Keratinocyte (primary cell): ENCODE measurements at places on chromosomes 7 and 10. TPM values are rescaled to one million over a fixed set of nuclear protein-coding genes. Genes with fewer than 3 reads are reported as not detected.

- no peaks in the 10 kb centered on the region for H3K36me3 ChIP-seq
- H3K4me3 ChIP-seq: no peak overlapping the region
- H3K27ac ChIP-seq: no peak overlapping the region
- H3K4me1 ChIP-seq: no peaks in the 10 kb centered on the region
- peaks cover 45% of the 10 kb centered on the region for H3K27me3 ChIP-seq
- DNase-seq: no peak
Measured at GRCh38 chr7:50560865-50561351, 4.3 kb downstream of the DDC start.

Gene ANKRD7
- polyA plus RNA-seq: 0.10 to 0.32 TPM (median 0.26 TPM) in 3 replicates

DNA sequence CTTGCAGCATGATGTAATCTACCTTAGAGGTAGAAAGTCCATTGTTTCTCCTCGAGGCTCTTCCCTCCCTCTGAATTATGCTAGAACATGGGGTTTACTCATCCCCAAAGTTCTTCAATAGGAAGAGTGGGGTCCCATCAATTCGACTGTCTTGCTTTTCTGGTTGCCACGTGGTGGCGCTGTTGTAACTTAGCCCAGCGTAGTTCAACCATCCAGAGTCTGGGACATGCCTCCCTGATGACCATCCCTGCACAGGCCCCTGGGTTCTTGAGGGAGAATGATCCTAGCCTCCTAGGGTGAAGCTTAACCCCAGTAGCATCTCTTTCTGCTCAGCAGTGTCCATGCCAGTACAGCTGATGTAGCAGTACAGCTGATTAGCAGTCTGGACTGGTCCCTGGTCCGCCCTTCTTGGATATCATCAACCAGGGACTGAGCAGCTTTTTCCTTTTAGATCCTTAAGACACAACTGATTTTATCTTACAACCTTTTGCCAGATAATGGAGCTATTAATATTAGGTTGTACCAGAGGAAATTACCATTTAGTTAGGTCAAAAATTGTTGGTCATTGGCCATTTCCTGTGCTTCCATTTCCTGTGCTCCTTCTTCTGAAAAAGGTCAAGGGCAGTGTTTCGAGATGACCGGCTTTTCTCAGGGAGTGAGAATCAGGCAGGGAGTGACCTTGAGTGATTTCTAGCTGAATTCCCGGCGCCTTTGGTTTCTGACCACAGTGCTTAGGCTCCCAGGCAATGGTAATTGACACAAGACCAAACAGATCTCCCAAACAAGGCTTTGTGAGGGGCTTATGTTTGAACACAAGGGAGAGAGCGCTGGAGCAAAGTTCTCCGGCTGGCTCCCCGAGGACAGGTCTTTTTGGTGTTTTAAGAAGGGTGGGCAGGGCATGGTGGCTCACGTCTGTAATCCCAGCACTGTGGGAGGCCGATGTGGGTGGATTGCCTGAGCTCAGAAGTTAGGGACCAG is 65.4 kb downstream of the TACC2 start:
- no peaks in the 10 kb centered on the region for H3K36me3 ChIP-seq
- H3K4me1 ChIP-seq: peaks cover 16% of the 10 kb centered on the region
- H3K27ac ChIP-seq: no peak overlapping the region
- no peaks in the 10 kb centered on the region for H3K27me3 ChIP-seq

- DNase-seq: no peak
- H3K36me3 ChIP-seq: no peaks in the 10 kb centered on the region
- no peaks in the 10 kb centered on the region for H3K27me3 ChIP-seq
Measured at GRCh38 chr10:75508814-75509306, 77.4 kb downstream of the LRMDA start.

DNA sequence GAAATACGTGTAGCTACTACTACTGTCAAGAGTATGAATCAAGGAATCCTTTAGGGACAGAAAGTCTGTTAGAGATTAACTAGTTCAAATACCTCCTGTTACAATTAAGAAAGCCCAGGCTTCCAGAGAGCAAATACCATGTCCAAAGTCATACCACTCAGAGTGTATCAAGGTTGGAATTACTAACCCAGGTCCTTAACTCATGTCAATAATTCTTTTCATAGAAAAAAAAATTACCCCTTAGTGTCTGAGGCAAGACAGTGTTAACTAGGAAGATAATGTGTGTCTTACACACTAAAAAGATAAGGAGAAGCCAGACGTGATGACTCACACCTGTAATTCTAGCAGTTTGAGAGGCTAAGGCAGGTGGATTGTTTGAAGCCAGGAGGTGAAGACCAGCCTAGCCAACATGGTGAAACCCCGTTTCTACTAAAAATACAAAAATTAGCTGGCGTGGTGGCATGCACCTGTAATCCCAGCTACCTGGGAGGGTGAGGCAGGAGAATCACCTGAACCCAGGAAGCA is 423.4 kb downstream of the SORCS1 start:
- no peaks in the 10 kb centered on the region for H3K27me3 ChIP-seq
- H3K4me3 ChIP-seq: no peak overlapping the region
- H3K4me1 ChIP-seq: no peaks in the 10 kb centered on the region
- no peak for DNase-seq
- H3K36me3 ChIP-seq: no peaks in the 10 kb centered on the region

Gene HOXA7
- polyA plus RNA-seq: 3.8 to 13.5 TPM (median 8.1 TPM) in 3 replicates

GRCh38 chr10:71126432-71126831 is 85.9 kb upstream of the UNC5B start:
- no peak overlapping the region for H3K27ac ChIP-seq
- H3K27me3 ChIP-seq: peaks cover 12% of the 10 kb centered on the region
- H3K36me3 ChIP-seq: no peaks in the 10 kb centered on the region
- no peaks in the 10 kb centered on the region for H3K4me1 ChIP-seq
- no peak for DNase-seq
- H3K4me3 ChIP-seq: no peak overlapping the region

DNA sequence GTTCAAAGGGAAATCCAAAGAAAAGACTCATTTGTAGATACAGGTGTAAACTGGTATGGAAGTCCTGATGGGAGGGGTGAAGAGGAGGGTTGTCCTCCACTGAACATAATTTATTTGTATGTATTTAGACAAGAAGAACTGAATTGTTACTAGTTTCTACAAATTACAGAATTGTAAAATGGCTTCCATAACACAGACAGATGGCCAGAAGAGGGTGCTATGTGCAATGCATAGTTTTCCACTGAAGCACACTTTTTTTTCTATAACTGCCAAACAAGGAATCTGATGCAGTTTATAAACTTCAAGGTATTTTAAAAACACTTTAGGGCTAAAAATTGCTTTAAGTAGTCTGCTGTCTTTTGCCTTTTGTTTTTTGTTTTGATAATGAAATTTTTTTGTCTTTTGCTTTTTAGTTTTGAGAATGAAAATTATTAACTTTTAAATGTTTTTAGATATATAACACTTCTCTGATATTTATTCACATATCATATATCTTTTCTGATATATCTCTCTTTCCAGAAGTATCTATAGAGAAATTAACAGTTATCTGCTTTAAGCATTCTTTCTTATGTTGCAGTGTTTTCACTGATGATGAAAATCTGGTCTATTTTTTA is 58.5 kb downstream of the PHYHIPL start:
- no peak overlapping the region for H3K27ac ChIP-seq
- no peak for DNase-seq
- H3K36me3 ChIP-seq: no peaks in the 10 kb centered on the region
- no peak overlapping the region for H3K4me3 ChIP-seq

Gene NUTM2B
- 0.18 to 0.27 TPM (median 0.25 TPM) in 3 replicates for polyA plus RNA-seq

Gene VWDE
- polyA plus RNA-seq: 0.01 to 0.15 TPM (median 0.01 TPM) in 3 replicates

- no peak overlapping the region for H3K27ac ChIP-seq
- no peak overlapping the region for H3K4me3 ChIP-seq
- peaks cover 11% of the 10 kb centered on the region for H3K4me1 ChIP-seq
- DNase-seq: no peak
- H3K27me3 ChIP-seq: no peaks in the 10 kb centered on the region
Measured at GRCh38 chr10:24415455-24416125, 206.7 kb downstream of the KIAA1217 start.

GRCh38 chr10:21746118-21746517 is 212.1 kb downstream of the MLLT10 start:
- no peak overlapping the region for H3K4me3 ChIP-seq
- H3K27ac ChIP-seq: no peak overlapping the region
- H3K27me3 ChIP-seq: no peaks in the 10 kb centered on the region
- H3K36me3 ChIP-seq: peaks cover 9% of the 10 kb centered on the region
- no peak for DNase-seq

- no peak for DNase-seq
- no peaks in the 10 kb centered on the region for H3K4me1 ChIP-seq
- no peaks in the 10 kb centered on the region for H3K27me3 ChIP-seq
- H3K36me3 ChIP-seq: no peaks in the 10 kb centered on the region
Measured at GRCh38 chr10:44468525-44468924, 83.6 kb upstream of the CXCL12 start.

- H3K27me3 ChIP-seq: no peaks in the 10 kb centered on the region
- no peak for DNase-seq
- H3K27ac ChIP-seq: no peak overlapping the region
- no peaks in the 10 kb centered on the region for H3K4me1 ChIP-seq
- H3K36me3 ChIP-seq: peaks cover 11% of the 10 kb centered on the region
Measured at GRCh38 chr10:49498425-49498824, 40.5 kb downstream of the ERCC6 start.

- H3K36me3 ChIP-seq: no peaks in the 10 kb centered on the region
- no peaks in the 10 kb centered on the region for H3K27me3 ChIP-seq
- no peak for DNase-seq
- H3K27ac ChIP-seq: no peak overlapping the region
- no peaks in the 10 kb centered on the region for H3K4me1 ChIP-seq
Measured at GRCh38 chr10:60185421-60185820, 204.3 kb downstream of the ANK3 start.

Gene OPN1SW
- not detected in 3 replicates for polyA plus RNA-seq

DNA sequence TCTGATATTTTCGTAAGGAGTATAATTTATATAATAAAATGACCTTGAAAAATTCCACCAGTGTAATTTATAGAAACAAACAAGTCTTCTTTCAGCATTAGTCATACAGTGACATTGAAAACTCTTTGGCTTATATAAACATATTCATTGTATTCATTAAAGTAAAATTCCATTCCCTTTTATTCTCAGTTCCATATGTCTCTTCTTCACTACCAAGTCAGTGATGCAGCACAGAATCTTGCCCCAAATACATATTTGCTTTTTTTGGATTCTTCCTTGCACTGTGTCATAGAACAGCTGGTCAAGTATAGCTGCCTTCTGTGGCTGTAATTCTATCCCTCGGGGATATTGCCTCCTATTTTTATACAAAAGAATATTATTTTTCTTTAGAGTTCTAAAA is 884.5 kb upstream of the POT1 start:
- H3K36me3 ChIP-seq: no peaks in the 10 kb centered on the region
- H3K27ac ChIP-seq: no peak overlapping the region
- H3K4me3 ChIP-seq: no peak overlapping the region
- H3K27me3 ChIP-seq: no peaks in the 10 kb centered on the region

DNA sequence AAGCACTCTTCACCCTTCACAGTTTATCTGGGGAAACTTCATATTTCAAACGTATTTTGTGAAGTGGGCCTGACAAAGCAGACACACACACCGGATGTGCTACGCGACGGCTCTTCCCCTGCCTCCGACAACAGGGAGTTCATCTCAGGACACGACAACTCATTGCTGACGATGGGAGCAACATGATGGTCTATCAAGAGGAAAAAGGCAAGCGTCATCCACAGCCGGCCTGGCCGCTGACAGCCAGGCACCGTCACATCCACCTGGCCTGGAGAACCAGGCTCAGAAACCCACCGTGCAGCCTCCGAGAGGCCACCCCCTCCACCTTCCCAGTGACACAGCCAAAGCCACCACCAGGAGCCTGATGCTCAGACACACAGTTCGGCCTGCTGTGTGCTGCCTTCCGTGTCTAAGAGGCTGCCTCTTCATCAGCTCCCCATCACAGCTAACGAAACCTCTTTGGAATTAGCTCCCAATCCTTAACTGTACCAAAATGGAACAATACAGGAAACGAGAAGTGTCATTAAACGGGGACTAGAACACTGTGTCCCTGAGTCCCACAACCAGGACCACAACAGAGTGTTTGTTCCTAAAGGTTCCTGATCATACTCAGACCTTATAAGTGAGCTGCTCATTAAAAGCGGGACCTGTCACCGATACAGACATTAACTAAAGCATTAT is 76.7 kb downstream of the SFMBT2 start:
- no peaks in the 10 kb centered on the region for H3K36me3 ChIP-seq
- H3K4me1 ChIP-seq: no peaks in the 10 kb centered on the region
- H3K27me3 ChIP-seq: no peaks in the 10 kb centered on the region
- no peak overlapping the region for H3K4me3 ChIP-seq
- no peak for DNase-seq

DNA sequence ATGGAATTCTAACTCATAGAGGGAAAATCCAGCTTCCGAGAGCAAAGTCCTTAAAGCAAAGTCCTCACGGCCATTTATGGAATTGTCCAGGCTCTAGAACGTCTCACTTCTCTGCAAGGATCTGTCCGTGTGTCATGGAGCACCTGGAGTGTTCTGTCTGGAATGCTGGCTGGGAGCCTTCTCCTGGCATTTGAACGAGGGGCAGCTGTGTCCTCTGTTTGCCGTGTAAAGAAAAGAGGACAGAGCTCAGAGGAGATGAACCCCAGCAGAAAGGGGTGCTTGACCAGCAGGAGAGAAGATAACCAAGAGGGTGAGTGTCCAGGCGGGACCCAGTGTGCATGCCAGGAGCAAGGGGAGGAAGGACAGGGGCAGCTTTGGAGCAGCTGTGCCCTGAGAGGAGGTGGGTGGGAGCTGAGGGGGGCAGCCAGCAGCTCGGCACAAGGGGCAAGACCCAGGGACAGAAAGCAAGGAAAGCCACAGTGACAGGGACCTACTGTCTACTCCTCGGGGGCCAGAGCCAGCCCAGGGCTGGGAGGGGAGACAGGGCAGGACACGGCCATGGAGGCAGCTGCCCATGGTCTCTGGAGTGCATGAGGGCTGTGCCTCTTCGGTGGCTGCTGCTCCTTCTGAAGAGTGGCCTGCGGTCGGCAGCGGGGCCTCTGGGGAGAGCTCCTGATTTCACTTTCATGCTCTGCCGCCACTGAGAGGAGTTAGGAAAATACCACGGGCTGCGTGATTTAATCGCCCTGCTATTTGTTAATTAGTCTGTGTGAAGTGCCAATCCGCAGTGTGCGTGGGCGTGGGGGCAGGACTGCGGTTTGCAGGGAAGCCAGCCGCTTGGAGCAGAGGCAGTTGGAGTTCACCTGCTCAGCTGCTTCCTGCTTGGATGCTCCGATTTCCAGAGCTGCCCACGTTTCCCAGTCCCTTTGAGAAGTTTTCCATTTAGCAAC is 149.3 kb upstream of the SHH start:
- H3K27me3 ChIP-seq: no peaks in the 10 kb centered on the region
- H3K36me3 ChIP-seq: no peaks in the 10 kb centered on the region
- DNase-seq: no peak
- peak overlapping the region; percentile 57 for H3K27ac ChIP-seq
- no peak overlapping the region for H3K4me3 ChIP-seq

- H3K36me3 ChIP-seq: no peaks in the 10 kb centered on the region
- H3K4me3 ChIP-seq: no peak overlapping the region
- H3K27ac ChIP-seq: no peak overlapping the region
- H3K27me3 ChIP-seq: no peaks in the 10 kb centered on the region
Measured at GRCh38 chr10:17805921-17806577, 3.1 kb upstream of the MRC1 start.

Gene NAT16
- not detected in 3 replicates for polyA plus RNA-seq

GRCh38 chr10:36349445-36350078 is 707.5 kb upstream of the FZD8 start:
- no peaks in the 10 kb centered on the region for H3K36me3 ChIP-seq
- H3K4me3 ChIP-seq: peak overlapping the region; percentile 13
- H3K27ac ChIP-seq: peak overlapping the region; percentile 63

Gene SPDYE1
- not detected in 3 replicates for polyA plus RNA-seq
